AG04450 (cell line): ENCODE measurements at places on chromosomes 6 and 20.

- no peak for DNase-seq
Measured at GRCh38 chr6:150590446-150590845, 9.2 kb upstream of the PLEKHG1 start.

GRCh38 chr20:37327748-37328147, 18.2 kb upstream of the SRC start:
- peak; percentile 41 for DNase-seq

DNA sequence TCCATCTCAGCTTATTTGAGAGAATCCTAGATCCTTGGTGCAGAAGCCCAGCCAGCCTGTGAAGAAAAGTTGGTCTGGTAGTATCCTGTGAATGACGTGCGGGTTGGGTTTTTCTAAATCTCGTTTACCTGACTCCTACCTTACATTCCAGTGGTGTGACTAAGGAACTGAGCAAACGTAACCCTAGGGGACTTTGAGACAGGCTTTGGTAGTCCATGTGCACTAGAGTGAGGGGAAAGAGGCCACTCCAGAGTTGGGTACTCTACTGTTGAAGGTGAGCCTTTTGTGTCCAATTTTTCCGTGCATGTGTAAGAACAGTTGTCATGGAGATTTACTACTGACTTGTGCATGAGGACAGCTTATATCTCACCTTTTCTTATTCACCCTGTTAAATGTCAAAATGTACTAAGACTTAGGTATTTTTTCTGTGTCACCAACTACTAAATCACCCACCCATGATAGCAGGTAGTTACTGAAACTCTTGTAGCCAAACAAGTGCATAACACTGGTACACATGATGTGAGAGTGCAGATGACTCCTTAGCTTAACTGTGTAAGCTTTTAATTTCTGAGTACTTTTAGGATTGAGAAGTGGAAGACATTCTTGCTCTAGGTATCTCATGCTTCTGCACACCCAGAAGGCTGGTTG, 26.3 kb upstream of the PLCG1 start:
- no peak for DNase-seq

DNA sequence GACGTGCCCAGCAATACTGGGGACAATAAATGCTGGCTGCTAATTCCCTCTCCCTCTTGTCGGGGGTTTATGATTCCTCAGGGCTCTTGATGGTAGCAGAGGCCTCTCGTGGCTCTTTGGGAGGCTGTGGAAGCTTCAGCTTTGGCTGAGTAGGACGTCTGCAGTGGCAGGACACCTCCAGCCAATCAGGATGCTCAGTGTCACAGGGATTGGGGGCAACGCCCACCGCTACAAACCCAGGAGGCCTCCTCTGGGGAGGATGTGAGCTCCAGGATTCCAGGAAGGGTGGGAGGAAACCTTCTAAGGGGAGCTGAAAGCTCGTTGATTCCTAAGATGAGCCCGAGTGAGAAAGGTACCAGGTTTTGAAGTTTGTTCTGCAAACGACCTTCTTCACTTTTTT, 19.4 kb downstream of the RSPO4 start:
- DNase-seq = no peak

GRCh38 chr6:113967777-113968176, 3.2 kb downstream of the HDAC2 start:
- DNase-seq = no peak
